Activated T-helper 1 cell treated with anti-CD3 and anti-CD28 coated beads, Interleukin-2, amount 50 U/mL, for 16 hours (primary cell): ENCODE measurements at places on chromosomes 7 and 10.

DNA sequence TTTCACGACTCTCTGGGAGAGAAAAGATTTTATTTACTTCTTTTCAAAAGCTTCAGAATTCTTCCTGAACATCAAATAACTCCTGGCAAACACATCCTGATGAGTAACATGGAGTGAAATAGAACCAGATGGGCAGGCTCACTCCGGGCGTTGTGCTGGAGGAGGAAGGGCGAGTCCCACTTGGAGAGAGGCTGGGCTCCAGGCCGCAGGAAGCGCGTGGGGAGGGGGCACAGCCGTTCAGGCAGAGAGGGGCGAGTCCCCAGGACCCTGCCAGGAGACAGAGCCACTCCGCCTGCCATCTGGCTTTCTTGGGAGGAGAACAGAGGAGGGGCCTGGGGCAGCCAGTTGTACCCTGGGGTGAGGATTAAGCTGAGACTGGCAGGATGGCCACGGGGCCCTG lies 265.9 kb upstream of the ZMIZ1 start:
- DNase-seq, result no peak

DNA sequence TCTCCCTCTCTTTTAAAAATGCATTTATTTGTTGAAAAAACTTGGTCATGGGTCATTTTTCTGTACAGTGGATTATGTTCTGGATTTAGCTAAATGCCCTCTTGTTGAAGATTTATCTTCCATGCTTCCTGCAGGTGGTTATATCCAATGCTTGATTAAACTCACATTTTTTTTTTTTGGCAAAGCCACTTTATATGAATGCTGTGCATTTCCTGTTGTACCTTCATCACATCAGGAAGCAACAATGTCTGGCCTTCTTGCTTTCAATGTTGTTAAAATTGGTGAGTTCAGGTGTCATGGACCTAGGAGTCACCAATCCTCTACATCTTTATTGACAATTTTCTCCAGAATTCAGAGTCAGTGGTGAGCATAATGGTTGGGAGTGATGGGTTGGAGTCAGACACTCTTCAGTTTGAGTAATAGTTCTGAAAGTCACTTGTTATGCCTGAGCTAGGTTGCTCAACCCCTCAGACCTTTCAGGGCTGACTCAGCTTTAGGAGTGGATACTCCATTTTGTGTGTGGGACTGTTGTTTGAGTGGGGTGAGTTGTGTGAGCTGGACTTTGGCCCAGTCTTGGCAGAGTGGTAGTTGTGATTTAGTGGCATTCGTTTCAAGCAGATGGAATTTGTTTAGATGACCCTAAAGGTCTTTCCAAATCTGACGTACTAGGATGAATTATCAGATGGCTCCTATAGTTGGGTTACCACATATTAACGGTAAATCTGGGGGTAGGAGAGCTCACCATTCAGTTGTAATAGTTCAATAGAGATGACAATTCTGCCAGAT lies 213.5 kb upstream of the ZNF32 start:
- DNase-seq, result no peak

GRCh38 chr10:11527691-11528255 lies 83.7 kb downstream of the USP6NL start:
- no peak for DNase-seq

GRCh38 chr7:134695321-134695860 lies 48.7 kb downstream of the BPGM start:
- DNase-seq, result no peak

- DNase-seq, result no peak
These were observed 516.1 kb upstream of the MGMT start for GRCh38 chr10:128950916-128951275.

- no peak for DNase-seq
These were observed 14.1 kb downstream of the CFAP46 start for GRCh38 chr10:132928261-132928660.

- DNase-seq, result no peak
These were observed 202.9 kb downstream of the DKK1 start for GRCh38 chr10:52517012-52517411.

GRCh38 chr10:30894221-30894620 lies 137.4 kb downstream of the ZNF438 start:
- DNase-seq, result no peak

DNA sequence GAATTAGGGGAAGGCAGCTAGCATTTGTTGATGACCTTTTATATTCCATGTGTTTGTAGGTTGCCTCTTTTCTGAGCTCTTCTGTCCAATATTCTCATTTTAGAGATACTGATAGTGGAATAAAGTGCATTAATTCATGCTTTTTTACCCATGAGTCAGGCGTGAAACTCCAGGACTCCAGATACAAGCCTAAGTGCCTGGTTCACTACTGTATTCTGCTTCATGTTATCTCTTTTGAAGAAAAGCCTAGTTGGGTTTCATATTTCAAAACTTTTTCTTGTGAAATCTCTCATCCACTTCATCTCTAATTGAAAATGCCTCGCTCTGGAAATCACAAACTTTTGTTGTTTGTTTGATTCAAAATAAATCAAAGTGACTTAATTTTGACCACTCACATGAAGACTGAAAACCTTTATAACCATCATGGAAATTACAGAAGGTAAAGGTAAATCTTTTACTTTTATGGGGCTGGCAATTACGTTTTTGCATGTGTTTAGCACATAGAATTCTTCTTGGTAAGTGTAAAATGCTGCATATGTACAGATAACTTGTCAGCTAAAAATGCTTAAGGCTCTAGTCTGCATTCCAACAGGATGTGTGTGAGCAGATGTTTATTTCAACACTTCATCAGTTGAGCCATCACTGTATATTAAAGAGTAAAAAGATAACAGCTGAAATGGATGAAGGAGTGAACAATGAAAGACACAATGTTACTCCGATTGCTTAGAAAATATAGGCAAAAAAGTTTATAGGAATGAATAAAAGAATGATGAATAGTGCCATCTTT lies 961.8 kb upstream of the CELF2 start:
- DNase-seq, result no peak

DNA sequence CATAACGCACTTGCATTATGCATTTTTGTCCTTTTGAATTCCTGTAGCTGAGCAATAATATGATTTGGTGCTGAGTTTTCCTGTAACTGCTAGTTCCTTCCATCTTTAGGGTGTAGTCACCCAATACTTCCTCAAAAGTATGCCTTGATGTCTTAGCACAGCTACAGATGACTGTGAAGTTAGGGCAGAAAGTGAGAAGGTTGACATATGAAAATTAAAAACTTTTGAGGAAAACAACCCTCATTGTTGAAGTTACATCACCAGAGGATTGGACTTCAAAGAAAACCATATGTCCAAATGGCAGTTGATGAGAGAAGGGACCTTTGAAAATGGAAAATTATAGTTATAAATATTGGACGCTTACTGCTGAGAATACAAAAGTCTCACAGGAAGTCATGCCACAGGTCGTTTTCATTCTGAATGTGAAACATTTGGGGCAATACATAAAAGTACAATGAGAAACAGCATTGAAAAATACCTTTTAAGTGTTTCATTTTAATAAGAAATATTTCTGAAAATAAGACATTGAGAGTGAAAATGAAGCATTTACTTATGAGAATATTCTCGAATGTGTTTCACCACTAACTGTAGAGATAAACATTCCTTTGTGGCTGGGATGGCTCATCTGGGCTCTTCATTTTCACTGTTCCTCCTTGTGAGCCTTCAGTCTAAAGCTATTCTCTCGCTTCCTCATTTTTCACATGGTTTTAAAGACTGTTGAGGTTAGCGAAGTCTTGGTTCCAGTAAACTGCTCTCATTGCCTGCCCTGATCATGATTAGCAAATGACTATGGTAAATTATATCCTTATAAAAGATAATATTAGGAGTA lies 61.4 kb upstream of the NME8 start:
- DNase-seq, result no peak

- no peak for DNase-seq
These were observed 12.9 kb upstream of the ZMIZ1 start for GRCh38 chr10:79055892-79056291.
